ENCODE measurements at places on chromosomes 3 and 15.

GRCh38 chr3:65412588-65412987 lies 626.1 kb downstream of the MAGI1 start:
- DNase-seq: peak; percentile 1

DNA sequence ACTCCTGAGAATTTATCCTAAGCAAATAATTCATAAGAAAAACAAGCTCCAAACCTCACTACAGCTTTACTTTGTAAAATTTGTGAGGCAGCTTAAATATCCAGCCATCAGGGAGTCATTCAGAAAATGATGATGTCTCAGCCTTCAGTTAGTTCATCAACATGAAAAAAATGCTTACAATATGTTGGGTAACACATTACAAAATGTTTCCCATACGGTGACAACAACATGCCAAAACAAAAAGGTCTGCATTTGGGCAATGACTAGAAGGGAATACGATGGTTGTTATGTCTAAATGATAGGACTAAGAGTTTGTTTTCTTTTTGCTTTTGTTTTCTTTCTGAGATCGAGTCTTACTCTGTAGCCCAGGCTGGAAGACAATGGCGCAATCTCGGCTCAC lies 47.0 kb upstream of the CFAP161 start:
- DNase-seq: no peak

- DNase-seq: peak; percentile 90
These were observed 553 bp downstream of the TMEM43 start for GRCh38 chr3:14125193-14126016.

DNA sequence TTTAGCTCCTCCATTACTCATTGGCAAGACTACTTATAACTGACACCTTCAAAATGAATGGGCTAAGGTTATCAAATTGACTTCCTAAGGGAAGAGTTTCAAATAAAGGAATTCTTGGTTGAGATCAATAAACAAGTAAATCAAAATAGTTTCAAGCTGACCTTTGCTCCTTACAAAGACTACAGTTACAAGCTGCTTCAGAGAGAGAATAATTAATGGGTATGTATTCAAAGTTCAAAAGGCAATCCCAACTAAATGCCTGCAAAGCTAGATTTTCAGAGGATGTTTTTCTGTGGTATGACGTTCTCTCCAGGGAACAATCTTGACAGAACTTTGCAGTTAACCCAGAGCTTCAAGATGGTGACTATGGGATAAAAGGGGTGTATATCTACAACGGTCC lies 153.7 kb downstream of the SUCLG2 start:
- no peak for DNase-seq

GRCh38 chr15:95208988-95209387 lies 977.6 kb downstream of the MCTP2 start:
- no peak for DNase-seq

Data from LoVo (cell line).